Neuronal stem cell (in vitro differentiated cells): ENCODE measurements at places on chromosomes 12 and 14.

DNA sequence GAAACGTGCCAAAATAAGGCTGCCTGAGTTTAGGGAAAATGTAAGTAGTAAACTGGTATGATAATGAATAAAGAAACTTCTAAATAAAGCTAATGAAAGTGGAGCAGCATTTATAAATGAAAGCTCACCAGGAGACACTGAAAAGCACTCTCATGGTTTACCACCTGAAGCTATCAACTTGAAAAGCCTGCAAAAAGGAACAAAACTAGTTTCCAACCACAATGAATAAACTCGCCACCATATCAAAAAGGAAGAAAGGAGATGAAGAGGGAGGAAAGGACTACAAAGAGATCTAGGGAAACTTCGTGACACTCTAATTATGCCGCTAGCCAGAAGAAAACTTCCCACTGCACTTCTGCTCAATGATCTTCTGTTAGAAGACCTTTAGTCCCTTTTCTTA, 66.7 kb downstream of the MED13L start:
- DNase-seq, result no peak

GRCh38 chr14:101155575-101155974, 252.1 kb upstream of the RTL1 start:
- no peak for DNase-seq

- no peak for DNase-seq
These were observed 26.0 kb upstream of the GLIPR1L2 start for GRCh38 chr12:75364919-75365318.

DNA sequence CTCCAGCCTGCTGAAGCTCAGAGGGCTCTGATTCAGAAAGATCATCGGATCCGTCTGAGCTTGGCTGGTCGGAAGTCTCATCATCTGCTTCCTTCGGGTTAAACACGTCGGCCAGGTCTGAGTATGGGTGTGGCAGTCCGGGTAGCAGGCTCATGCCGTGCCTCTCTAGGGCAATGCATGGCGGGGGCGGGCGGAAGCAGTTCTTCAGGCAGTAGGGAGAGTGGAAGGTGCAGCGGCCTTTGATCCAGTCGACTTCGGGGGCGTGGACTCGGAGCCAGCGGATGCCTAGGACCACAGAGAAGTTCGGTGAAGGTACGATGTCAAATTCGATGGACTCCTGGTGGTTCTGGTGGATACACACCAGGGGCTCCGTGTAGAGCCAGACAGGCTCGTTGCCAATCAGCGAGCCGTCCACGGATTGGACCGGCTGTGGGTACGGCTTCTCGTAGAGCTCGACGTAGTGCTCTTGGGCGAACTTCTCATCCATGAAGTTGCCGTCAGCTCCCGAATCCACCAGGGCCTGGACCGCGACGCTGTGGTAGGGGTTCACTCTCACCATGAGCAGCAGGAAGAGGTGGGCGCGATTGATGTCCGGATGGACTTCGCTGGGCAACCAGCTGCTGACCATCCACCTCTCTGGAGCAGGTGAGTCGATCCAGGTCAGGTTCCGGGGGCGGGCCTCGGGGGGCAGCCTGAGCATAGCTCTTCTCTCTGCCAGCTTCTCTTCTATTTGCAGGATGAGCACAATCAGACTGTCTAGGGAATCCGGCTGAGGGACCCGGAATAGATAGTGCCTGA, 20.3 kb downstream of the RTL1 start:
- no peak for DNase-seq

GRCh38 chr12:22551624-22552023, 7.3 kb upstream of the C2CD5 start:
- no peak for DNase-seq

DNA sequence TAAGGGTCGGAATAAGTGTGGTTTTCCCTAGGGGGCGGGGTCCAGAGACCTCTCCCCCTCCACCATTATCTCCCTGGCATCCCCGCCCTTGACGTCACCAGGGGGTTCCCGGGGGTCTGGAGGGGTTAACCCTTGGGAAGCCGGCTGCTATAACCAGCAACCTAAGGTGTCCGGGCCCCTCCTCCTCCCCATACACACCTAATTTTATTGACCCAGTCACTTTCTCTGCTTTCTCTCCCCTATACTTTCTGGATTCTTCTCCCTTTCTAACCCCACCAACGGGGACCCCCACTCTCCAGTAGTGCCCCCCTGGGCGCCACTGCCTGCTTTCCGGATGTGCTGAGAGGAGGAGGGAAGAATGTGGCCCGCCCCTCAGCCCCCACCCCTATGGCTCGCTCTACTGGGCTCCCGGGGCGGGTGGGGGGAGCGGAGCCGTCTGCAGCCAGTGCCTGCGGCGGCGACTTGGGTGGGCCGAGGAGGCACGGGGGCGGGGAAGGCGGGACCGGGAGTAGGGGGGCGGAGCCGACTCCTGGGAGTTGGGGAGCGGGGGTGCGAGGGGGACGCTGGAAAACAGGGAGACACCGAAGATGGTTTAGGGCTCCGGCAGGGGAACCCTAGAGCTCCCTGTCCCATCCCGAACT, 1.8 kb downstream of the GLI1 start:
- DNase-seq, result peak; percentile 65

- DNase-seq, result no peak
These were observed 81.4 kb downstream of the SLC8A3 start for GRCh38 chr14:70107309-70107708.

- DNase-seq, result peak; percentile 87
These were observed 83.2 kb upstream of the HMGA2 start for GRCh38 chr12:65740873-65741600.

DNA sequence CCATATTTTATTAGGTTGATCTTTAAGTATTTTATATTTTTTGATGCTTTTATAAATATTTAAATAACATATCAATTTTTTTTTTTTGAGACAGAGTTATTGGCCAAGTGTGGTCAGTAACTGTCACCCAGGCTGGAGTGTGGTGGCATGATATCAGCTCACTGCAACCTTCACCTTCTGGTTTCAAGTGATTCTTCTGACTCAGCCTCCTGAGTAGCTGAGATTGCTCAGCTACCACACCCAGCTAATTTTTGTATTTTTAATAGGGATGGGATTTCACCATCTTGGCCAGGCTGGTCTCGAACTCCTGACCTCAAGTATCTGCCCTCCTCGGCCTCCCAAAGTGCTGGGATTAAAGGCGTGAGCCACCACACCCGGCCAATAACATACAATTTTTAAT, 71.1 kb downstream of the FUT8 start:
- no peak for DNase-seq

GRCh38 chr12:90261283-90261682, 552.6 kb upstream of the ATP2B1 start:
- DNase-seq, result no peak

- no peak for DNase-seq
These were observed 337.0 kb downstream of the IPO8 start for GRCh38 chr12:30358671-30359070.

- DNase-seq, result no peak
These were observed 142.2 kb upstream of the FKBP4 start for GRCh38 chr12:2652401-2653081.

DNA sequence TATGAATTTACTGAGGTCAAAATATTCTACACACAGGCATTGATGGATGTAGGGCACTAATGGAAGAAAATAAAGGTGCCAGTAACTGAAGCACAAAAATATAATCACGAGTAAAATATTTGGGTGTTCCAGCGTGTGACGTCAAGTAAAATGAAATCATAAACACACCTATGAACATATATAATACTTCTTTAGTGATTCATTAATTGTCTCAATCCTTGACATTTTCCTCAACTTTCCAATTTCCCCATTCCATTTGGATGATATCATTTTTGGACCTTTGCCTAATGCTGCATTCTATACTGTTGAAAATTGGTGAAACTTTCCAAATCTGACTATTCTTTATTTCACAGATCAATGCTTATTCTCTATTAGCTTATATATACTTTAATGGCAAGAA, 649.3 kb downstream of the GALC start:
- DNase-seq, result no peak

DNA sequence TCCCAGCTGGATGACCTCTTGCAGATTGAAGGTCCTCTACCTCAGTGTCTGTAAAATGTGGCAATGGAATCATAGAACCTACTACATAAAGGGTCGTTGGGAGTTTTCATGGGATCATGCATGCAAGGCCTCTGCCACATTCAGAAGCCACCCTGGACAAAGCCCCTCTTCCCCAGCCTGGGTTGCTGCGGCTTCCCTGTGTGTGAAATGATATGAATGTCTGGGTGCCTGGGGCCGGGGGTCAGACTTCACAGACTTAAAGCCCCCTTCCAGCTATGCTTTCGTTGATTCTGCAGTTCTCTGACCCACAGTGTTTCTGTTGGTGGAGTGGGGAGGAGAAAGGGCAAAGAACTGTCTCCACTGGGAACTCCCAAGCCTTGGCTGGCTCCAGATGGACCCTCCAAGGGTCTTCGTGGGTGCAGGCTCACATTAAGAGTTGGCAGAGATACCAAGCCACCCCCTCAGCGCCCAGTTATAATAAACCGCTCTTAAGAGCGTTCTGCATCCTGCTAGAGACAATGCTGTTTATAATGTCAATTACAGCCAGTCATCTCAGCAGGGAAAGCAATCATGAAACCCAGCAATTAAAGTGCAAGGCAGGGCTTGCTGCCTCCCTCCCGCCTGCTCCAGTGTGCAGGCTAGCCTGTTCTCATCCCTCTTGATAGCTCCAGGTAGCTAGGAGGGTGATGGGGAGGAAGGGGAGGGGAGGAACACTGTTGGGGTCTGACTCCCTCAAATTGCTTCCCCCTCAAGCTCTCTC, 210.9 kb upstream of the FKBP4 start:
- DNase-seq, result no peak

GRCh38 chr12:11758087-11758486, 108.6 kb downstream of the ETV6 start:
- no peak for DNase-seq

DNA sequence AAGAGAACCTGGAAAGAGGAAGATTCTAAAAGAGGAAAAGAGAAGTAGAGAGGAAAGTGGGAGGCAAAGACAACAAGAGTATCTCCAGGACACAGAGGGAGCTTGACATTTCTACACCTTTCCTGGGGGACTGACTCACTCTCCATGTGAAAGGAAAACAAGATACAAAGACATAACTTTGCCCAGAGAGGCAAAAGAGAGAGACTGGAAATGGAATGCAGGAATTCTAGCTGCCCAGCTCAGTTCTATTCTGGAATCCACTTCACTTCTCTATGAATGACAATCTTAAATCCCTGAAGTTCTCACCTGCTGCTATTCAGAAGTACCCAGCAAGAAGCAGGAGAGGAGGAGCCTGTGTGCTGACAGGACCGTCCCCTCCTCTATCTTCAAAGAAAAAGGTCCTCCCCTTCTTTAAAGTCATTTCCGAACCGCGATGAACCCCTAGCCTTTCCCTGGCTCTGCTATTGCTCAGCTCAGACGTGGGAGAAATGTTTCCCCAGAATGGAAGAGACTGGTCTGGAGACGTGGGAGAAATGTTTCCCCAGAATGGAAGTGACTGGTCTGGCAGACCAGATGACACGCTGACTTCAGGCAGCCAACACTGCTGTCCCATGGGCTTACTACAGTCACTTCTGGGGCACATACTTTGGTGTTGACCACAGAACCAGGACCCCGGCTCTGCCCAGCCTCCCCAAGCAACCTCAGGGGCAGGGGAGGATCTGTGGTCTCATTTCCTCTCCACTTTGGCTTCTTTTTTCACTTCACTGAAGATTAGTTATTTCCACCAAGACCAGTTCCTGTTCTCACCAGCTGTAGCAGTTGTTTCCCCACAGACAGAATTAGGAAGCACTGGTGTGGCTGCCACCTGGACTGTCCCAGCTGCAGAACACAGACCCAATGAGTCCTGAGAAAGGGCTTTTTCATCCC, 8.3 kb downstream of the FMNL3 start:
- DNase-seq, result no peak

DNA sequence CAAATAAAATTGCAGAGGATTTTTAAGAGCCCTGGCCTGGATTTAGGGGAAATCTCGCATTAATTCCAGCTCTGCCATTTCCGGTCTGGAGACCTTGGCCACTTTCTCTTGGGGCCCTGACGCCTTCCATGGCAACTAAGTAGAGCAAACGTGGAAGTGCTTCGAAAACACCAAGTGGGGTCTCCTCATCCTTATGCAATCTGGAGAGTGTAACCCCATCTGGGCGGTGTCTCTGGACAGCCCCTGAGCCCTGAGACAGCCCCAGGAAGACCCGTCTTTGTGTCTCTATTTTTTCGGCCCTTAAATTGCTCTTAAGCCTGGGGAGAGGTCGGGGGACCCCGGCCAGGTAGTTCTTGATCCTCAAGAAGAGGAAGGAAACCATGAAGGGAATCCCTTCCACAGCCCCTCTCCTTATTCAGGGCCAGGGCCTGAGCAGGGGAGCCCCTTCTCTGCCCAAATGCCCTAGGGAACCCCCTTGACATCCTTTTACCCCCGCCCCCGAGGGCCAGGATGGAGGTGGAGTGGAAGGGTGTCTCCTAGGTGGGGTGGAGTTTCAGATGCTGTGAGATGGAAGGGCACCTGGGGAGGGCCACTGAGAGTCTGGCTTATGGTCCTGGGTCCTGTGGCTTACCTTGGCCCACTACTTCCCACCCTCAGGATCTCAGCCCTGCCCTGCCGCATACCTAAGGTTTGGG, 17.6 kb upstream of the NR4A1 start:
- no peak for DNase-seq

DNA sequence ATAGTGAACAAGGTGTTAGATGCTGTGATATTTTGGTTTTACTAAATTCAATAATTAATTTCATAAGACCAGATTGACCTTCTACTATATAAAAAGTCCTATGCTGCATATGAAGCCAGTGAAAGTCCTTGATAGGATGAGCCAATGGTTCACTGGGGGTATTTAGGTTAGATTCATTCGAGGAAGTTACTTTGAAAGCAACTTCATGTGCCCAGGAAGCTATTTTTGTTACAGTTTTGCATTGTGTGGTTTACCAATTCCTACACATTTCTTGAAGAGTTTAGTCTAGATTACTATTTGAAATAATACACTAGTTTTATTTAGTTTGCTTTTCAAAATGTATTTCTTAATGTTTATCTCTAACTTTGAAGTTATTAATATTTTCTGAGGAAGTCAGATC, 58.5 kb upstream of the RMST start:
- no peak for DNase-seq

GRCh38 chr12:111086947-111087700, 166.7 kb upstream of the MYL2 start:
- no peak for DNase-seq

DNA sequence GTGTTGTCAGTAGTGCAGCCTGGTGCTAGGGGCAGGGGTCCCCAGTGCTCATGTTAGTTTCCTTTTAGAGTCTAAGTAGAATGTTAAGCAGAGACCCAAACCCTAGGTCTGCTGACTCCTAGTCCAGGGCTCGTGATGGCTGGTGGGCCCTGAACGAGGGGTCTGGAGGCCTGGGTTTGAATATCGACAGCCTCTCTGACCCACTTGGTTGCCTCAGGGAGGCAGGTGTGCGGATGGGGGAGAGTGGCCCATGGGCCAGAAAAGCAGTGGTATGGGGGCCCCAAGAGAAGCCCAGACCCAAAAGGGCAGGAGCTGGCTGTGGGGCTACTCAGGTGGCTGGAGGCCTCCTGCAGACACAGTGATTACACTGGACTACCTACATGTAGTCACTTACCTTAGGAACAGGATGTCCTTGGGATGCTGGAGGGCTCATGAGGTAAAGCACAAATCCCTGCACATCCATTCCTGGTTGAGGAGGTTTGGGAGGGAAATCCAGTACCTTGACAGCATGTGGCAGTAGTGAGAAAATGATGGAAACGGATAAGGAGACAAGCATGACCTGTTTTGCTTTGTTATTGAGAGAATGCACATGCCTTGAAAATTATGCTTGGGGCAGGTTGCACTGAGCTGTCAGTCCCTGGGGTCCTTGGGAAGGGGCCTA, 1.7 kb upstream of the SLC25A29 start:
- no peak for DNase-seq

- no peak for DNase-seq
These were observed 785.8 kb downstream of the MED13L start for GRCh38 chr12:115491511-115492250.
